ENCODE measurements at places on chromosomes 1 and 21. TPM values are rescaled to one million over a fixed set of nuclear protein-coding genes. Genes with fewer than 3 reads are reported as not detected.

Gene AKR7A3
- 0.67 TPM for total RNA-seq

Gene TEDDM1
- total RNA-seq = not detected

Gene OR2L2
- total RNA-seq = 0.09 TPM

Gene C4BPB
- 3.3 TPM for total RNA-seq

Gene CD53
- 59.2 TPM for total RNA-seq

Gene RGS1
- total RNA-seq = 32.0 TPM

Gene IKBKE
- 6.5 TPM for total RNA-seq

Gene FMO1
- 2.2 TPM for total RNA-seq

Gene DPH5
- total RNA-seq = 13.6 TPM

Gene SH3BGR
- 26.4 TPM for total RNA-seq

DNA sequence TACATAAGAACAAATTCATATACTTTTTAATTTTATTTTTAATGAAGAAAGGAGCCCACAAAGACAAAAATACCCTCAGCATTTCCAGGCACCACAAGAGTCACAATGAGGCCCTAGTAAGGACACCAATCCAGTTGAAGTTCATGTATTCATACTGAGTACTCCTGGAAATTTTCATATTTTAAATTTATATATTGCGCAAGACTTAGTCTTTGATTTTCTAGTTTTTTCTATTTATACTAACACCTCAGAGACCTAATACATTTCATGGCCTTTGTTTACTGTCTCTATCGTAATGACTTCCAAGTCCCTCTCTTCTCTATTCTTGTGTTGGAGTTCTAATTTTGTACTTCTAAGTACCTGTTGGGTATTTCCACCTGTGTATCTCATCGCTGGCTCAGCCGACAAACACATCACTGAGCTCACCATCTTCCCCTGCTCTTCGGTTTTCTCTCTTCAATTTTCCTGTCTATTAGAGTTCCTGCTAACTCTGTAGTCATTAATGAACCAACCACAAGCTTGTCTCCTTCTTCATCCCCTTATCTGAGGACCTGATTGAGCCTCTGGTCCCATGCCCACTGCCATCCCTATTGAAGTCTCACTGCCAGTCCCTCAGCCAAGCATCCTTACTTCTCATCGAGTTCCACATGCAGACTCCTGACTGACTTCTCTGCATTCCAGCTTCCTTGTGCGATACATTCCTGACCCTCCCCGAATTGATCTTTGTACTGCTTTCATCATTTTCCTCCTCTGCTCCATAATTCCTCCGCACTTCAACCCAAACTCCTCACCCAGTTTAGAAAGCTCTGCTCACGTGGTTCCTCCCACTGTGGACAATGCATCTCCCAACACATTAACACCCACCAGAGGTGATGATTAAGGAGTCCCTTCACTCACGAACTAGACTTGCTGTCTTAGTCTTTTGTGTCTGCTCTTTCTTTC is 17.3 kb upstream of the IRF2BP2 start:
- DNase-seq = no peak

DNA sequence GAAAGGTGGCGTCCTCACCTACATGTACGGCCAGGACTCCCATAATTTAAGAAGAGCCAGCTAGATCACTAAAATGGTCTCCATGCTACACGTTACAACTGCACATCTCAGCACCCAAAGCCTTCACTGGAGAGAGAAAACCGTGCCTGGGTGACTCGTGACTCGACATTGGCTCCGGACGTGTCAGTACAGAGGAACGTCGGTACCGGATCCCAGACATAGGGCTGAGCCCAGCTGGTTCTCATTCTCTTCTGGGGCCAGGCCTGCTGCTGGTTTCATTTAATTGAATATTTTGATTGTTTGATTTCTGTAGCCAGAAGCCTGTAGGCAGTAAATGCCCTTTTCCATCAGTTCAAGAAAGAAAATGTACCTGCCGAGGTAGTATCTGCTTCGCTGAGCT is 93.1 kb downstream of the HHIPL2 start:
- DNase-seq = no peak

GRCh38 chr1:7698641-7699040 is 72.5 kb upstream of the VAMP3 start:
- DNase-seq = no peak

DNA sequence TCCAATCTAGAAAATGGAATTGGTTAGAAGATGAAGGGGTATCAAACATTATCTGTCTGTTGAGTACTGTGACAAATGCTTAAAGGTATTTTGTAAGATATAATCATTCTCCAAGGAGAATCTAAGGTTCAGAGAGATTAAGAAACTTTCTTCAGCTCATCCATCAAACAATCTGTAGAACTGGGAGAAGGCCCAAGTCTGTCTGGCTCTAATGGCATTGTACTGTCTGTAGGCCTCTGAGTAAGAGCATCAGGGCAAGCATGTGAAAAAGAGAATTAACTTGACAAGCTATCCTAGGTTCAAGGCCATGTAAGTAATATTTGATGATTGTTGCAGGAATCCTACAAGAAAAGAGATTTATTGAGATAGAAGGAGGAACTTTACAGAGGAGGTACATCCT is 5.3 kb upstream of the FGGY start:
- no peak for DNase-seq

DNA sequence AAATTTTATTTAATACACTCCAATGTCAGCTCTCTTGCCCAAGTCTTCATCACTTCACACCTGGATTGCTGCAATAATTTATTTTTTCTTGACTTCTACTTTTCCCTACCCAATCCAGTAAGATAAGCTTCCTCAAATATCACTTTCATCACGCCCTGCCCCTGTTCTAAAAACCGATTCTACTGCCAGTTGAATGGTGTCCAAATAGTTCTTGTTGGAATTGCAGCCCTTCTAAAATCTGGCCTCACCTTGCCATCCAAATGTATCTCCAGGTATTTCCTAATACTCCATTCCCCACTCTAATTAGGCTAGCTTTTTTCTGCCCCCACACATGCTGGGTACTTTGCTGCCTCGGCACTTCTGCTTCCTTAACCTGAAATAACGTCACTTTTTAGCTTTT is 152.5 kb downstream of the HMCN1 start:
- DNase-seq = no peak

DNA sequence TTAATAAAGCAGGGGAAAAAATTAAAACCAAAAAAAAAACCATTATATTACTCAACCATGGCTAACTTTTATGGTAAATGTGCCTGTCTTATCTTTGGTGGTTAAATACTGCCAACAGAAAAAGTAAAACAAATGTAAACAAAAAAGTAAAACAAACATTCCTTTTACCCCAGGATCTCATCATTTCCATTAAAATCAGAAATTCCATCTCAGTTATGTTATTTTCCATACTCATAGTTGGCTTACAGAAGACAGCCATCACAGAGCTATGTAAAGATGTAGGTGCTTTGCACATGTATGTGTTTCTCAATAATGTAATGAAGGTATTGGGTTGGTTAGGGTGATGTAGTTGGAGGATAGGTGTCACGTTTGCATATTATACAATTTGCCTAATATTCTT is 185.0 kb downstream of the KCNK2 start:
- no peak for DNase-seq

DNA sequence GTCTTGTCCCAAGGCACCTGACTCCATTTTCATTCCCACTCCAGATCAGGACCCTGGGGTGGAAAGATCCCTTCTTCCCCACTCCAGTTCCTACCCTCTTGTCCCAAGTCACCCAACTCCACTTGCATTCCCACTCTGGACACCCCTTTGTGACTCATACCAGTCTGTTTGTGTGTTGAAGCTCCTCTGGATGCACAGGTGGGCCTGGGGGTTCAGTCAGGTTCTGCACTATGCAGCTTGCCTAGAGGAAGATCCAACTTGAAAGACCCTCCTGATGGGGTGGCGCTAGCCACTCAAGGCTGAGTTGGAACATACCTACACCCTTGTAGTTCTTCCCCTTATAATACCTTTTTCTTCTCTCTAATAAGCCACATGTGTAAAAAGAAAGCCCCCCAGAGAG is 9.8 kb upstream of the ANKRD35 start:
- DNase-seq = no peak

DNA sequence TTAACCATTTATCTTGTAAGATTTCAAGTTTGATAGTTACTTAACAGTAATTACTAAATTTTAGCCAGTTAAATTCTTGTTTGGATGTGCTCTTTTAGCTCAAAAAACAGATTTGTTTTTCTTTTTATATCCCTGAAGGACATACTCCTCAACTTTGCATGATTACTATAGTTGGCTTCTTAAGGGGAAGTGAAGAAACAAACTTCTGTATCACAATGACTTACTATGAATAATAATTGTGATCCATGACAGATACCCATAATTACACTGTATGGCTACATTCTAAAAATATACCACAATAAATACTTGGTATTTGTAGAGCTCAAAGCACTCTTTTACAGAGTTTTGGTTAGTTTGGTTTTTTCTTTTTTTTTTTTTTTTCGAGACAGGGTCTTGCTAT is 55.8 kb downstream of the IARS2 start:
- DNase-seq = no peak

- DNase-seq = no peak
These were observed 150.7 kb upstream of the CD34 start for GRCh38 chr1:208061632-208062031.

DNA sequence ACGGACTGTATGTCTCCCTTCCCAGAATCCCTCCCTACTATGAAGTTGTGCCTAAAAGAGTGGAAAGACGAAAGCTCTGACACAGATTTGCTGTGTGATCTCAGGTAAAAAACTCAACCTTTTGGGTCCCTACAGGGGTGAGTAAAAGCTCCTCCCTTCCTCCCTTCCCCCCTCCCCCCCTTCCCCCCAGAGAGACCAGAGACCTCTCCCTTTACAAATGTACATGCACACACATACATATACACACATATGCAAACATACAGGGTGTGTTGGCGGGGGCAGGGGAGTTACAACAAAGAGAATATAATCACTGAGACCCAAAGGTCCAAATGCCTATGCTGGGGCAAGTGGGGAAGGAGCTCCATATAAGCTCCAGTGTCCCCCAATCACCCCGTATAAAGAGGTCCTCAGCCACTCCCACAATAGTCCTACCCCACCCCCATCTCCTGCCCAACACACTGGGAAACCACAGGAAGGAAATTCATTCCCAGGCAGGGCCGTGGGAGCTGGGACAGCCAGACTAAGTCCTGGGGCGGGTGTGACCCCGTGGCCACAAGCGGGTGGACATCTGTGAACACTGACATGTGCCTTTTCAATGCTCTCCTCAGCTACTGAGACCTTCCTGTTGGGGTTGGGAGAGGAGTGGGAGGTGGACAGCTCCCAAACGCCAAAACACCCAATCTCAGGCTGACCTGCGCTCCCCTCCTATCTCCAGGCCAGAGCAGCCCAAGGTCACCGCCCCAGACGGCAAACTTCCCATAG is 2.0 kb downstream of the MEF2D start:
- DNase-seq = no peak

DNA sequence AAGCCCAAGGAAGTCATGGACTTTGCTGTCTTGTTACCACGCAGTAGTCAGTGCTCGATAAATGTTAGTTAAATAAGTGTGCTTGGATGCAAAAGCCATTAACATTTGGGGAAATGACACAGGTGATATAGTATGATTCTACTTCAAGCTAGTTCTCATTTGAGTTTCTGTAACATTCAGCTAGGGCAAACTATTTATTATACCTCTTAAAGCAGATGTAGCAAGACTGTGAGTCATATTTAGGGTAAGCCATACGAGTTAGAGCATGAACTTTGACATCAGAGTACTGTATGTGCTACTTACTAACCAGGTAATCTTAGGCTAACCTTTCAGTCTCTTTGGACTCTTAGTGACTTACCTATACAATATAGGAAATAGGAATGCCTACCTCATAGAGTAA is 21.0 kb downstream of the CLCA4 start:
- no peak for DNase-seq

GRCh38 chr1:37858931-37859506 is 373 bp downstream of the MTF1 start:
- DNase-seq = no peak

GRCh38 chr1:234588386-234588785 is 21.6 kb downstream of the IRF2BP2 start:
- DNase-seq = no peak

- peak; percentile 75 for DNase-seq
These were observed 92.8 kb downstream of the PRKAB2 start for GRCh38 chr1:147079400-147080005.

DNA sequence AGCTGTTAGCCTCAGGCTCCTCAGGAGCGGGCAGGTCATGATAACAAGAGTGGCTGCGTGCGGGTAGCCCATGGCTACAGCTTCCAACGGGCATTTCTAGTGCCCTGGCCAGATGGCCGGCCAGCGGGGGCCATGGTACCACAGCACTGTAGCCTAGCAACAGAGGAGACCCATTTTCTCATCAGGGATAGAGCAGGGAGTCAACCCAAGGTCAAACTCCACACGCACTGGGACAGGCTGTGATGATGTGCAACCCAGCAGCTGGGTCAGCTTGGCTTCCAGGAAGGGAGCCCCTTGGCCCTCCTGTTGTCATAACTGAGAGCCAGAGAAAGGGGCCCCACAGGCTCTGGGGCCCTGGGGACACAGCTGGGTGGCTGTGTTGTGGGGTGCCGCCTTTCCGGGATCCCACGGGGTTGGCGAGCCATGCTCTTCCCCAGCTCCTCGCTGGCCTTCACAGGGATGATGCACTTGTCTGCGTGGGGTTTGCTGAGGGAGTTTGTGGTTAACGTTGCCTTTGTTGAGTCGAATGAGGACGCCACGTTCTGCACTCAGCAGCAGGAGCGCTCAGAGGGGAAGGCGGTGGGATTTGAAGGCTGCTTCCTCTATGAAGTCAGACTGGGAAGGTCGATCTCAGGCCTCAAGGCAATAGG is 46.3 kb downstream of the COL18A1 start:
- no peak for DNase-seq

DNA sequence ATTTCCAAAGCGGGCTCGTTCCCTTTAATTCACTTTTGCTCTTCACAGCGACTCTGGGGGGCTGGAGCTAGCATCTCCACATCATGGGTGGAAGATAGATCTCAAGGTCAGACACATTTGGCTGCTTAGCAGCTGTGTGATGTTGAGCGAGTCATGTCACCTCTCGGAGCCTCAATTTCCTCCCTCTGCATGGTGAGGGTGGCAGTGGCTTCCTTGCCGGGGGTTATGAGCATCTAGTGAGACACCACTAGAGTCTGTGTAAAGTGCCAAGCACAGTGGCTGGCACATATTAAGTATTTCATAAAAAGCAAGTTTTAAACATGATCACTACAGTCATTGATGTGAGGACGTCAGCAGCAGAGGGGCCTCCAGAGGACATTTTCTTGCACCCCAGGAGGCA is 16.9 kb upstream of the ECE1 start:
- no peak for DNase-seq

- no peak for DNase-seq
These were observed 37.8 kb downstream of the MAB21L3 start for GRCh38 chr1:116148967-116149366.

Data from posterior vena cava (tissue), 2 donors.